ENCODE measurements at places on chromosomes 5 and 9.

DNA sequence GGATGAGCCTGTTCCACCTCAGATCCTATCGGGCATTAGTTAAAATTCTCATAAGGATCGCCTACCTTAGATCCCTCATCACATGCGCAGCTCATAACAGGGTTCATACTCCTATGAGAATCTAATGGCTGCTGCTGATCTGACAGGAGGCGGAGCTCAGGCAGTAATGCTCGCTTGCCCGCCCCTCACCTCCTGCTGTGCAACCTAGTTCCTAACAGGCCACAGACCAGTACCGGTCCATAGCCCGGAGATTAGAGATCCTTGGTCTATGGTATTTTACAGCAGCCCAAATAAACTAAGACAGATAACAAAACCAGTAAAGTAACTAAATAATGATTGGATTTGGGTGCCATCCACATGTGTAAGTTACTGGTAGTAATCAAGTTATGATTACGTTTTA, 17.5 kb downstream of the GOLPH3 start:
- DNase-seq, result no peak

DNA sequence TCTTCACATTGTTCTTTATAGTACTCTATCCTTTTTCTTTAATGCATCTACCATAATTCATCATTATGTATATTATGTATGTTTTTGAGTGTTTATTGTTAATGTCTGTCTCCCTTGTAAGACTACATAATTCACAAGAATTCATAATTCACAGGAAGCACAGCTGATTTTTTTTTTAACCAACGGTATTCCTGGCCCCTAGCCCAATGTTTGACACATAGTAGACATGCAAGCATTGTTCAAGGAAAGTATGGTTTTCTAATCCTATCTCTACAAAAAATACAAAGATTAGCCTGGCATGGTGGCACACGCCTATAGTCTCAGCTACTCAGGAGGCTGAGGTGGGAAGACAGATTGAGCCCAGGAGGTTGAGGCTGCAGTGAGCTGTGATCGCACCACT, 160.6 kb downstream of the PPP2R2B start:
- DNase-seq, result no peak

GRCh38 chr9:135083831-135084230, 3.6 kb upstream of the OLFM1 start:
- DNase-seq, result no peak

- no peak for DNase-seq
Measured at GRCh38 chr5:142322747-142323479, 1.9 kb downstream of the SPRY4 start.
